ENCODE measurements at places on chromosomes 1 and 21.

- DNase-seq, result no peak
Observed at GRCh38 chr1:84842748-84843231, 50.2 kb downstream of the LPAR3 start.

DNA sequence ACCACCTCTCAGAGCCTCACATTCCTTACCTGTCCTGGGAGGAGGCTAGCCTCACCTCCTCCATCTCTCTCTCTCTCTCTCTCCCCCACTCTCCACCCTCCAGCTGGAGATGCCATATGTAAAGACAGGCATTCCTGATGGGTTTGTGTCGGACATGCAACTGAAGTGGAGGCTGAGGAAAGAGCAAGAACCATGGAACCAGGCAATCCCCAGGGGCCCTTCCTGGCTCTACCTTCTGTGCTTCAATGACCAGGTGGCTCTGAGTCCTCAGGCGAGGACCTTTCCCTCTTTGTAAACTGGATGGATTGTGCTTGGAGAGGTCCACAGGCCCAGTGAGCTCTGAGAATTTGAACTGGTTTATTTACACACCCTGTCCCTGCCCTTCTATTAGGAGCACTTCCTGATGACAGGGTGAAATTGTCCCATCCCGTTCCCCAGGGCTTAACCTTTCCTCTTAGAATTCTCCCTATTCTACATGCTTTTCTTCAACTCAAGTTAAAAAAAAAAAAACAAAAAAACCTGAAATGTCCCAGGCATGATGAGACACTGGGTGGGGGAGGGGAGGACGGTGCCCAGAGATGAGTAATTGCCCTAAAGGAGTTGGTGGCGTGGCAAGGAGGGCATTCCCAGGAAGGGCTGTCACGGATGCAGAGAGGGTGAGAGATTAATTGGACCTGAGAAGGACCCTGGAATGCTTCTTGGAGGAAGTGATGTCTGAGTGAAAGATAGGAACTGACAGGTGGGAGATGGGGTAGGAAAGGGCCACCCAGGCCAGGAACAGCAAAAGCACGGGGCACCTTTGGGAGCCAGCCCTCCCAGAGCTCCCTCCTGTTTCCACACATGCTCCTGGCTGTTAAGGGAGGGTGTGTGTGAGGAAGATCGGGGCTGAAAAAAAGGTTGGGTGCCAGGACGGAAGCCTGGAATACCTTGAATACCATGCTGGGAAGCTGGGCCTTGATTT lies 50.2 kb upstream of the WASF2 start:
- DNase-seq, result no peak

GRCh38 chr1:163824006-163824405 lies 502.3 kb downstream of the NUF2 start:
- DNase-seq, result no peak

DNA sequence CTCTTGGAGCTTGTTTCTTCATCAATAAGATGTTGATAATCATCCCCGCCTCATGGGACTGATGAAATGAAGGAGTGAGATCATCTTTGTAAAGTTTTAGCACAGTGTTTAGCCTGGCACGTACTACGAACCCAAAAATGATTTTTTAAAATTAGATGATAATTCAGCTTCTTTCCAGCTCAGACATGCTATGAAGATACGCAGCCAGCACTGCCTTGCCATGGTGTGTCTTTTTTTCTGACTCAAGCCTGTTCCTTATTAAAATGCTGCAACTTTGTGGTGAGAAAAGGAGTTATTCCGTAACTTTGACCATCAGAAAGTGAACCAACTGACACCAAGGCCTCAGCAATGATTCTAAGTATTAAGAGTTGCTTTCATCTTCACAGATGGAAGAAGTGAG lies 269.0 kb downstream of the LTN1 start:
- no peak for DNase-seq

GRCh38 chr1:76267631-76268030 lies 193.1 kb downstream of the ST6GALNAC3 start:
- no peak for DNase-seq

- DNase-seq, result no peak
Observed at GRCh38 chr1:181010789-181011188, 11.9 kb downstream of the STX6 start.

- no peak for DNase-seq
Observed at GRCh38 chr21:39020751-39021477, 162.3 kb downstream of the PSMG1 start.

GRCh38 chr1:26701995-26702679 lies 6.3 kb downstream of the ARID1A start:
- DNase-seq, result no peak

GRCh38 chr21:41769111-41769510 lies 2.3 kb upstream of the RIPK4 start:
- DNase-seq, result no peak

DNA sequence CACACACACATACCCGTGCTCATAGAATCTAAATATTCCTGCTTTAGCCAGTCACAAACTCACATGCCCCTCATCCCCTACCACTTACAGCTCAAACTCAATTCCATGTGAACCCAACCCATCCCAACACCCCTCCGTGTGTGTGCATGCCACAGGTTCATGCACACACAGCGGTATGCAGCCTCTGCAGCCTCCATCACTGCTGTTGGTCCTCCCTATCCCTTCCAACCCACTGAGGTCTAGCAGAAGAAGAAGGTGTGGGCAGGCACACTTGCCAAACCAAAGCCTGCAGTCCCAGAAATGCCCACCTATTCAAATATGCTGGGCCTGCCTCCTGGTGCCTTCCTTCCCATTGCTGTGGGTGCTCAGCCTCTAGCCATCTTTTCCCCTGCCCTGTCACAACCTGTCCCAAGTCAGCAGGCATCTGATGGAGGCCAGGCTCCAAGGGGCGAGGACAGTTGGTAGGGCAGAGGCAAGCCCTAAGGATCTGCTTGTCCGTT lies 26.2 kb downstream of the SLC2A1 start:
- no peak for DNase-seq

DNA sequence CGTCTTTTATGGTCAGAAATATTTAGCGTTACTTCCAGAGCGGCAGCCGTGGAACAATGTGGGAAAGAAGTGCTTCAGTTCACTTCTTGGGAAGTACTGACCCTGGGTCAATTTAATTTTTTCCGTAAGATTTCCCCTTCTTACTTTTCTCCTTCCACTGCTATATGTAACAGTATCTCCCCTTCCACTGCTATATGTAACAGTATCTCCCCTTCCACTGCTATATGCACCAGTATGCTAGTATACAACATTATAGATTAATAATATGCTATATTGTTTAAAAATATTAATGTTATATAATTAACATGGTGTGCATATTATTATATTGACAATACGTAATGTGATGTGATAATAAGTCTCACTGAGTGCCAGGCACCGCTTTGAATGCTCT lies 69.7 kb upstream of the ERG start:
- DNase-seq, result no peak

DNA sequence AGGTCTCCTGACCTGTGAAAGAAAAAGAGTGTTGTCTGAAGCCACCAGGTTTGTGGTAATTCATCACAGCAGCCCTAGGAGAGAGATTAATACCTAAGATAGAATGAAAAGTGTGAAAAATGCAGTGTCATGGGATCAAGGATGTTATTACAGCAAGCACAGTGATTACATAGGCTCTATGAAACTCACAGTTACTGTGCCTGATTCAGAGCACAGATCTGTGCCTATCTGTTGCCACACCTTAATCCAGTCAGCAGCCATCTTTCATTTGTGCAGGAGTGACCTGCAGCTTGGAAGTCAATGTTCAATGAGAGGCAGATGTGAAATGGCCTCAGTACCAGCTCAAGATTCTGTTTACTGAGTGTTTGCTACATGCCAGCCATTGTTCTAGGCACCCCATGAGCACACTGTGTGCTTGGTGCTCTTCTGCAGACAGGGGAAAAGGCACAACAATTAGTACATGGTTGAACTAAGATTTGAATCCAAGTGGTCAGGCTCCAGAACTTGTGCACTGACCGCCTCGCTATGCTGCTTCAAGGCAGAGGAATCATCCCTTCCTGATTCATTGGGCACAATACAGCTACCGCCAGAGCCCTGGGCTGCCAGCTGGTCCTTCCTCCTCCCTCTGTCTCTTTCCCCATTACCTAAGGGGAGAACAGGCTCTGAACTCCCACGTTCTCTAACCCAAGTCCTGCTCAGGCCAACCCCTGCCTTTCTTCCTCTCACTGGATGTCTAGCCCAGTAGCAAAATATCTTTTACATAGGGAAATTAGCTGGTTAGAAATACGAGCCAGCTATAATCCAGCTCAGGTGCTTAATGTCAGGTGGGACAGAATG lies 56.3 kb upstream of the NEK2 start:
- DNase-seq, result no peak

GRCh38 chr1:230957580-230957989 lies 21.1 kb downstream of the TTC13 start:
- no peak for DNase-seq

GRCh38 chr1:175933801-175934200 lies 190.4 kb upstream of the TNR start:
- DNase-seq, result no peak

DNA sequence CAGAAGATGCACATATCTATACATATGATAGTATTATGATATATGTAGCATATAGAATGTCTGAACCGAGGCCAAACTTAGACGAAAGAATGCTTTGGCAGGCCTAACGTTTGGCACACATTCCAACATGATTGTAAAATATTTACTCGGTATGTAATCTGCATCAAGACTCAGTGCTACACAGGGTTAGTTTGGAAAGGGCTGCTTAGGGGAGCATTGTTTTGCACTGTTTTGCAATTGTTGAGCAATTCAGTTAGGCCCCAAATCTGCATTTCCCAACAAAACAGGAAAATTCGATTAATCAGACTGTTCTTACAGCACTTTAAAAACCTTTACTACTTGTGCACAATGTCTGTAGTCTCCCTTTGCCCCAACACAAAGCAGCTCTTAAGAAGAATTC lies 216.0 kb upstream of the NEGR1 start:
- DNase-seq, result no peak

GRCh38 chr1:109183058-109183738 lies 30.5 kb upstream of the SARS1 start:
- DNase-seq, result no peak

- no peak for DNase-seq
Observed at GRCh38 chr21:27062443-27062842, 95.6 kb upstream of the ADAMTS5 start.

- no peak for DNase-seq
Observed at GRCh38 chr1:235999259-235999925, 65.5 kb downstream of the NID1 start.

All from caudate nucleus (tissue), 63 donors.